ENCODE measurements at places on chromosomes 7 and 10.

DNA sequence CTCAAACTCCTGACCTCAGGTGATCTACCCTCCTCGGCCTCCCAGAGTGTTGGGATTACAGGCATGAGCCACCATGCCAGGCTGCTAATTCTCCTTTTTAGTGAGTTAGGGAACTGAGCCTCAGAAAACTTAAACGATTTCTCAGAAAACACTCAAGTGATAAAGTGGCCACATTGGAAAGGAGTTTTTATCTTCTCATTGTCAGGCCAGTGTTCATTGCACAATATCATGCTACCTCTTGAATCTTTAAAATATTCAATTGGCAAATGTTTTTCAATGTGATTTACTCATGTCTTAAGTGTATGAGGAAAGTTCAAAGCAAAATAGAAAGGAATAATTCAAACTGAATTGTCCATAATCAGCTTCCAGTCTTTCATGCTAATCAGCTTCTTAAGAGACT lies 80.7 kb downstream of the ITGB8 start:
- DNase-seq = no peak

GRCh38 chr10:64206409-64206808 lies 685.2 kb downstream of the REEP3 start:
- no peak for DNase-seq

- no peak for DNase-seq
Observed at GRCh38 chr7:75637854-75638593, 100.7 kb downstream of the HIP1 start.

GRCh38 chr10:132417257-132417910 lies 20.4 kb downstream of the PWWP2B start:
- no peak for DNase-seq

DNA sequence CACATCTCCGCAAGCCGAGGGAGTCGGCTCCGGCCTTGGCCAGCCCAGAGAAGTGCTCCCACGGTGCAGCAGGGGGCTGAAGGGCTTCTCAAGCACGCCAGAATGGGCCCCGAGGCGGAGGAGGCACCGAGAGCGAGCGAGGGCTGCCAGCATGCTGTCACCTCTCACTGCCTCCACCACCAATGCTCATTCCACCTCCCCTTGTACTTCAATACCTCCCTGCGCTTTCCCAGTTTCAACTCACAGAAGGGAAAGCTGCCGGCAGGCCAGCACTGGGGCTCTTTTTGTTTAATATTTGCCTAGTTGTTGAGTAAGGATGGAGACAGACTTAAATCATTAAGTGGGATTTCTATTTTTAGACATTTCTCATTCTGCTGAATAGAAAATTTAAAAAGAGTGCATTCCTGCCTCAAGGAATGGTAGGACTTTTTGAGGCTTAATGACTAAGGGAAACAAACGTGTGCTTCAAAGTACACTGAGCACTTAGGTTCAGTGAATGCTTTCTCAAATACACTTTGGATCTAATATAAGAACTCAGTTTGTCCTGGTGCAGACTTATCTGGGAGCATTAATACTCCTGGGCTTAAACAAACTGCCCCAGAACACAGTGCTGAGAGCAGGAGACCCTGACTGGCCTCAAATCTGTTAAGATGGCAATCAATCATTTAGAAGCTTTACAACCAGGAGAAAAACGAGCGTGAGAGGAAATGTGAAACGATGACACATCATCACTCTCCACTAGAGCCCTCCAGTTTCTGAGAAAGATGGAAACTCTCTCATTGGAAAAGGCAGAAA lies 131.2 kb downstream of the RALA start:
- DNase-seq = no peak

DNA sequence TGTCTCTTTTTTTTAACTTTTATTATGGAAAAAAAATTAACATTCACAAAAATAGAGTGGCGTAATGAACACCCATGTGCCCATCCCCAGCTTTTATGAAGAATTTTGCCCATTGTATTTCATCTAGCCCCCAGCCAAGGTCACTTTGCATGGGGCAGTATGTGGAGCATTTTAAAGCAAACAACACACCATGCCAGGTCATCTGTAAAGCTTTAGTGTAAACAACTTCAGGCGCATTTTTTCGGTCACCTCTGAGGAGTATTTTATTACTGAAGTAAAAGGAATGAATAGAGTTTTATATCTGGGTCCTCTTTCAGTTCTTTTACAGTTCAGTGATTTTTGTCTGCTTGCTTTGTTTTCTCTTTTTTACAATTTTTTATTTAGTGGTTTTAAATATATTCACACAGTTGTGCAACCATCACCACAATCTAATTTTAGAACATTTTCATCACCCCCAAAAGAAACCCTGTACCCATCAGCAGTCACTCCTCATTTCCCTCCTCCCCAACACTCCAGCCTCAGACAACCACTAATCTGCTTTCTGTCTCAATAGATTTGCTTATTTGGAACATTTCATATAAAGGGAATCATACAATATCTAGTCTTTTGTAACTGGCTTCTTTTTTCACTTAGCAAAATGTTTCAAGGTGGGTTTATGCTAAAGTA lies 87.9 kb downstream of the SLC37A3 start:
- no peak for DNase-seq

- DNase-seq = no peak
Observed at GRCh38 chr10:11035301-11035991, 17.8 kb downstream of the CELF2 start.

GRCh38 chr7:44112997-44113763 lies 9.0 kb downstream of the AEBP1 start:
- DNase-seq = no peak

DNA sequence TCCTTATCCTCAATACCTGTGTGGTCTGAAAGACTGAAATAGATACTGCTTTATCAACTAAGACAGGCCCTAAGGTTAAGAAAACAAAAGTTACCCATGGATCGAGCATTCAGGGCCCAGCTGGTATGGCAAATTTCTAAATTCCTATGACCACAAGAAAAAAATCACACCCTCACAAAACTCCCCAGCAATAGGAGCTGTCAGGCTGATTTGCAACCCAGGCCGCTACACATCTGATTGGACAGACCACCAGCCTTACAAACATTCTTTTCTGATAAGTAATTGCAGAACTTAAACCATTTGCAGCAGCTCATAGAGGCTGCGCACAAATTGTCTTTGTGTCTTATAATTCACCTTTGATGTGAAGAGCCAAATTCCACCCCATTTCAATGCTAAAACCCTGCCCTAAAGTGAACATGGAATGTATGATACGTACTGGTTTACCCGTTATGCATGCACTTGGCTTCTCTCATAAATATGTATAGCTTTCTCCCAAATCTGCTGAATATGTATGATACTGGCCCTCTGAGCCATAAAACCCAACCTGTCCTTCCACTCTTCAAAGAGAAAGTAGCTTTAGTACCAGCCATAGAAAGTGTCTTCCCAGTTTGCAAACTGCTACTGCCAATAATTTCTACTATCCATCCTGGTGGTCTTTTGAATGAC lies 842.5 kb downstream of the GRID1 start:
- DNase-seq = no peak

DNA sequence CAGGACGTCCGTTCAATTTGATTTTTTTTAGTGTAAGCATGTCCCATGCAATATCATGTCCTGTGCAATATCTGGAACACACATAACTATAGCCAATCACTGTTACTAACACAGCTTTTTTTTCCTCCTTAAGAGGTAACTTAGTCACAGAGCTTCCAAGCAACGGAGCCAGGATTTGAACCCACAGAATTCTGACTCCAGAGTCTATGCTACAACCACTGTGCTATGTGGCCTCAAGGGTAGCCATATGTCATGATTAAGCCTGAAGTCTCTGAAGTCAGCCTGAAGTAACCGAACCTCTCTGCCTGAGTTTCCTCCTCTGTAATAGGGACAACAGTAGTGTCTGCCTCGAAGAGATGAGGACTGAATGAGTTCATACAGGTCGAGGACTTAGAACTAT lies 42.2 kb upstream of the TCF7L2 start:
- DNase-seq = no peak

All from stimulated activated CD4-positive, alpha-beta T cell treated with anti-CD3 and anti-CD28 coated beads, TNF-alpha, amount 100 ng/mL, for 4 hours (primary cell).